ENCODE measurements at places on chromosomes 1 and 21.

DNA sequence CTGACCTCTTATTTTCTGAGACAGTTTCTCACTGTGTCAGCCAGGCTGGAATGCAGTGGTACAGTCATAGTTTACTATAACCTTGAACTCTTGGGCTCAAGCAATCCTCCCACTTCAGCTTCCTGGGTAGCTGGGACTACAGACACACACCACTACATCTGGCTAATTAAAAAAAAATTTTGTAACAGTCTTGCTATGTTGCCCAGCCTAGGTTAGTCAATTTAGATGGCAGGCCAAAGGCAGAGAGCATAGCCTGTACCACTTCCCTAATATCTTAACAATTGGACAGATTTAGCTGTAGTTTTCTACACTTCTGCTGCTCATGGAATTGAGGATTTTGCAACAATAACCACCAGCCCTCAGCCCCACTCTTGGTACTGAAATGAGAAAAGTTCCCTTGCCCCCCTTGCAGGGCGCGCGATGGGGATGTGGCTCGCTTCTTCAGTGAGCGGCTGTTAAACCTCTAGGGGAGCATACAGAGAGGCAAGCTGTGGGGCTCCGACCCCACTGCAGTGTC is 34.9 kb upstream of the PTGFRN start:
- DNase-seq: no peak

- no peak for DNase-seq
Measured at GRCh38 chr21:42007356-42007940, 2.7 kb downstream of the ZBTB21 start.

DNA sequence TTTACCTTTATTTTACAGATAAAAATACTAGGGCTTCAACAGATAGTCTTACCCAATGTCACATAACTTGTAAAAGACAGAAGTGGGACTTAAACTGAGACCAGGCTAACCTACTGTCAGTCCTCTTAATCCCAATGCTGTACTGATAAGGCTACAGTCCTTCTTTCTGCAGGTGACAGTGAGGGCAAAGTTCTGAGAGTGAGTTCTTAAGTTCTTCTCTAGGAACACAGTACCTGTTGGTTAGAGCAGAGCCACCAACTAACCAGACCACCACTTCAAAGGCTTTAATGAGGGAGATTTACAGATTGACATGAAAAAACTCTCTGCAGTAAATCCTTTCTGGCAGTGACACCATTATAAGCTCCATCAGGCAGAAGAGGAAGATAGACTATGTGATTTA is 74.2 kb downstream of the SNX7 start:
- no peak for DNase-seq

DNA sequence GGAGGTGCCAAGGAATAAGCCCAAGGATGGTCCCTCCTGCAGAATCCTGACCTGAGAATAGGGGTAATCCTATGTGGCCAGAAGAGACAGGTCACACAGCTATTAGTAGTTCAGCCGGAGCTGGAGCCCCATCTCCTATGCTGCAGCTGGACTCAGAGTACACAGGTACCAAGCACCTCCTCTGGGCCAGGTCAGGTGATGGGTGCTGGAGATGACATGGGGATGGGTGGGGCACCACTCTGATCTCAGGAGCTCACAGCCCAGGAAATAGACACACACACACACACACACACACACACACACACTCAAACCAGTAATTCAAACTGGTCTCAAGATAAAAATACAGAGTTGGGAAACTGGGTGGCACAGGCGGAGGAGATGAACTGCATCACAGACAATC is 54.2 kb upstream of the SSBP3 start:
- peak; percentile 72 for DNase-seq

- DNase-seq: no peak
Measured at GRCh38 chr21:37206496-37206895, 60.6 kb downstream of the VPS26C start.

DNA sequence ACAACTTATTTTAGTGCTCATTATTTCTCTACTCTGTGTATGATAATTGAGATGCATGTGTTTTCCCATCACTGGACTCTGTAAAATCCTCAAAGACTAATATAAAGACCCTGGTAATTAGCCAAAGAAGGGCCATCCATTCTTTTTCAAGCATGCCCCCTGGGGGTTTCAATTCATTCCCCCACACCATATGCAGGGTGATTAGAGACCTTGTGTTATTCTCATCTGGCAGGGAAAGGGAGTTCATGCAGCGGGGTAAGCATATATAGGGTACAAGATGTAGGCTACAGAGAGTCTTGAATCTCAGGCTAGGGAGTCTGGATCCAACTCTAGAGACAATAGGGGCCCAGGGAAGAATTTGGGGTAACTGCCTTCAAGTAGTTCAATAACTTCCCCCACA is 166.5 kb downstream of the TNR start:
- DNase-seq: no peak

GRCh38 chr1:85372683-85373377 is 92.1 kb downstream of the DDAH1 start:
- DNase-seq: no peak

- peak; percentile 66 for DNase-seq
Measured at GRCh38 chr1:205748403-205749233, 1.4 kb downstream of the NUCKS1 start.
